ENCODE measurements at places on chromosomes 2 and 18.

DNA sequence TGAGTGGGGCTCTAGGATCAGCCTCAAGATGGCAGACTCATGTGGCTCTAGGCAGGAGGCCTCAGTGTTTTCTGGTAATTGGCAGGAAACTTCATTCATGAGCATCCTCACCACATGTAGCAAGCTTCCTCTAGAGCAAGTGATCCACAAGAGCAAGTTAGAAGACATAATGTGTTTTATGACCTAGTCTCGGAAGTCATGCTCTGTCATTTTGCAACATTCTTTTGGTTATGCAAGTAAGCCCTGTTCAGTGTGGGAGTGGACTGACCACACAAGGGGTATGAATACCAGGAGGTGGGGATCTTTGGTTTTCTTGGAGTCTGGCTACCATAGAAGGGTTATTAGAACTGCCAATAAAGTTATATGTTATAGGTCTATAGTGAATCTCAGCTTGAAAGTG, 66.8 kb upstream of the STK39 start:
- no peak for DNase-seq

DNA sequence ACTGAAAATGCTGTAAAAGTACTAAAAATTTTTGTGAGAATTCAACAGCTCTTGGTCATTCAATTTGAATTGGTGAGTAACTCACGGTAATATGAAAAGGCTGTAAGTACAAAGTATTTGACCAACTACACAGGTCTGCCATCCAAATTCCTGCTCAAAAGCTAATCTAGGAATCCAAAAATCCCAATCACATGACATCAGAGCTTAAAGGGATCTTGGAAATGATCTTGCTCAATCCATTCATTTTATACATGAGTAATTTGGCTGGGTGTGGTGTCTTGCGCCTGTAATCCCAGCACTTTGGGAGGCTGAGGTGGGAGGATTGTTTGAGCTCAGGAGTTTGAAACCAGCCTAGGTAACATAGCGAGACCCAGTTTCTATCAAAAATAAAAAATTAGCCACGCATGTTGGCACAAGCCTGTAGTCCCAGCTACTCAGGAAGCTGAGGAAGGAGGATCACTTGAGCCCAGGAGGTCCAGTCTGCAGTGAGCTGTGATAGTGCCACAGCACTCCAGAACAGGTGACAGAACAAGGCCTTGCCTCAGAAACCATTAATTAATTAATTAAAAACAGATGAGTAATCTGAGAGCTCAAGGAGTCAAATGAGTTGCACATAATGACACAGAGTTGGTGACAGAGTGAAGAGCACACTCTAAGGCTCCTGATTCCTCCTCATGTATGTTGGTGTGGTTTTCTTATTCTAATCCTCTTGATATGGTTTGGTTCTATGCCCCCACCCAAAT, 19.8 kb downstream of the SPIRE1 start:
- DNase-seq = no peak

DNA sequence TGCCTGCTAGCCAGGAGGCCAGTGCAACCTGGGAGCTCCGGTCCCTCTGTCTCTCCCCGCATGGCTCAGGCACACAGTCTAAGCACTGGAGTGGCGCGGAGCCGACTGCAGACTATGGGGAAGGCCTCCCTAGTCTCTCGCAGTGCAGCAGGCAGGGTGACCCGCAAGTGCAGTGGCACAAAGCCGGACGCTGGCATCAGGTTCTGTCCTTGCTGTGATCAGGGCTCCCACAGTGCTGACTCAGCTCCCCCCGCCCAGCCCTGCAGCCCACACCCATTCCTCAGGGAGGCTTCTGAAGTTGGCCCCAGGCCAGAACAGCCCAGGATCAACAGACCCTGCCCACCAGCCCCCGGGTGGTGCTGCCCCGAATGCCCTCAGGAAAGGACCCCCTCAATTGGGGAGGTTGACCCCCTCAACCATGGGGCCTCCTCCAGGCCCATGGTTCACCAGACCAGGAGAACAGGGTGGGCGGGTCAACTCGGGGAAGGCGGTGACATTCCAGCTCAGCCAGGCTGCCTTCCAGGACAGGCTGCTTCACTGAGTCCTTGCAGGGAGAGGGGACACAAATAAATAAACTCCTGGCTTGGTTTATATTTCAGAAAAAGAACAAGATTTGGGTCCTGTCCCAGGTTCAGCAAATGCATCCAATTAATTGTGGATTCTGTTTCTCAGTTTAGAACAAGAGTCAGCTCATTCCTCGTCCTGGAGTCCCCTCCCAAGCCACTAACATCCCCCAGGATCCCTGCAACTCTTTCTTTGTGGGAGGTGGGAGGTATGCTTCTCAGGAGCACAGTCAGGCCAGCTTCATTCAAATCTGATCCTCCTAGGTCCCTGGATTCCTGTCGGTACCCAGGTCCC, 12.2 kb downstream of the BIN1 start:
- DNase-seq = no peak

DNA sequence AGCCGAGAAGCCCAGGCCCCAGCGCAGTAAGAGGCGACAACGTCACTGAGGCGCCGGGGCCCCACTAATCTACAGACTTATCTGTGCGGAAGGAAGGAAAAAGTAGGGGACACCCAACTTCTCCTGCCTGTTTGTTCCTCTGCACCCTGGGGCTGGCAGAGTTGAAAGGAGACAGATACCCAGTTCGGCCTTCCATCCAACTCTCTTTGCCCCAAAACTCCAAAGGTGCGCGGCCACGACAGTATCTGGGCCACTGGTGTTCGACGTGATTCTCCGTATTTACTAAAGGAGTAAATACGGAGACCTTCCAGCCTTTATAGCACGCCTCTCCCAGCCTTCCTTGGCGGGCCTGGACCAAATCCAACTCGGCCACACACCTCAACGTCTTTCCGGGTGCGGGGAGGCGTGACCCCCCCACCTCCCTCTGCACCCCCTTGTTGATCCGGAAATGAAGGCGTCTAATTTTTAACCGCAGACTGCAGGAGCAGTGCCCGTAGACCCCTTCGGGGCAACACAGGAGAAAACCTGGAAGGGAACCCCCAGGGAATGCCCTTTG, 1.6 kb downstream of the SMAD7 start:
- DNase-seq = no peak

All from activated naive CD4-positive, alpha-beta T cell (primary cell).